Activated CD4-positive, alpha-beta T cell treated with anti-CD3 and anti-CD28 coated beads, Interleukin-2, amount 50 U/mL, for 48 hours (primary cell): ENCODE measurements at places on chromosomes 1 and 21.

DNA sequence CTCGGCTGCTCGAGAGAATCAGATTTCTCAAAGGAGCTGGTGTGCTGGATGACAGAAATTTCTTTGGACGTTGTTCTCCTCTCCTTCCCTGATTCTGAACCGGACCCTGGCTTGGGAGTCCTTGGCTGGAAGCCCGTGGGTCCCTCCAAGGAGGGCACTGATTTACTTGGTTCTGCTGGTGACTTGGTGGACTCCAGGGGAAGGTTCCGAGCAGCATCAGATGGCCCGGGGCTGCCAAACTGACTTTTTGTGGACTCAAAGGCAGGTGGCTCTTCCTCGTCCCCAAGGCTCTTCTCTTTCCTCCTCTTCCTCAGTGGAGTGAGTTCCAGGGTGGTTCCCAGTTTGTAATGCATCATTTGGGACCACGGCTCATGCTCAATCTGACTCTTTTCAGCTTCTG, 97.9 kb upstream of the EDN2 start:
- no peak for DNase-seq

GRCh38 chr21:24681456-24681855, 925.8 kb downstream of the MRPL39 start:
- no peak for DNase-seq

- DNase-seq = no peak
Observed at GRCh38 chr1:150366416-150367296, 2.7 kb downstream of the RPRD2 start.

DNA sequence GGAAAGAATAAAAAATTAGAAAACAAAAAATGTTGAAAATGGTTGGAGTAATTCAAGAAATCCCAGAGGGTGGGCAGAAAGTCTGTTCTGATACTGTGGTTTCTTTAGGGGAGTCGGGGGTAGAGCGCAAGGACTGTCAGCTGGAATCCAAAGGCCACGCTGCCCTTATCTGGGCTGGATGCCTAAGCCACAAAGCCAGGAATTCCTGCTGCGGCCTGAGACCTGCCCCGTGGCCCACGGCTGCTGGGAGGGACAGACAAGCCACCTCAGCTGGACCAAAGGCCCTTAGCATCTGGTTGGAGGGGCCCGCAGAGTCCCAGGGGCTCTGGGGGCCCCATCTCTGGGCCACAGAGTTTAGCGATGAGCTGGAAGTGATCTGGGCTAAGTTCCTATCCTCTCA, 60.2 kb downstream of the DMRTB1 start:
- no peak for DNase-seq

DNA sequence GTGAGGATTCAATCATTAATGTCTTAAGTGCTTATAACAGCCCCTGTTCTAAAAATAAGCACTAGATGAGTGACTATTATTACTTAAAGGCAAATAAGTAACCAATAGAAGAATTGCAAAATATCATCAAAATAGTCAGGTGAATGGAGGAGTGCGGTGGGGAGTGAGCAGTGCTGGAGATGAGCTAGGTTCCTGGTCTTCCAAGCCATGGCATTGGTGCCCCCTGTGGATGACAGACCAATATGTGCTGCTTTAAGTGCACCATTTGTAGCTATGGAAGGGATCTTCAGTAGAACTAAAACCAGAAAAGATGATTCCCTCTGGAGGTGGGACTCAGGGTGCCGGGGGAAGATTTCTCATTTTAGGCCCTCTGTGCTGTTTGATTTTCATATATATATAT, 46.1 kb upstream of the SLC30A1 start:
- DNase-seq = peak; percentile 6

- DNase-seq = no peak
Observed at GRCh38 chr1:12407050-12407961, 177.5 kb downstream of the VPS13D start.

- peak; percentile 64 for DNase-seq
Observed at GRCh38 chr1:234881893-234882771, 246.5 kb downstream of the TOMM20 start.

DNA sequence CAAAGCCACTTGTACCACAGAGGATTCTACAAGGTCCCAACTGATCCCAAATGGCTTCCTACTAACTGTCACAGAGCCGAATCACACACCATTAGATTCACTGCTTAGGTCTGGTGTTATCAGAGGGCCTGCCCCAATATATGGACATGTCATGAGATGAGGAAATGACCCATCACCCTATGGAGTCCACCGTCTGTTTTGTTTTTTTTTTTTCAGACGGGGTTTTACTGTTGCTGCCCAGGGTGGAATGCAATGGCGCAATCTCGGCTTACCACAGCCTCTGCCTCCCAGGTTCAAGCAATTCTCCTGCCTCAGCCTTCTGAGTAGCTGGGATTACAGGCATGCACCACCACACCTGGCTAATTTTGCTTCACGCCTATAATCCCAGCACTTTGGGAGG, 83.8 kb upstream of the ETS2 start:
- DNase-seq = no peak

DNA sequence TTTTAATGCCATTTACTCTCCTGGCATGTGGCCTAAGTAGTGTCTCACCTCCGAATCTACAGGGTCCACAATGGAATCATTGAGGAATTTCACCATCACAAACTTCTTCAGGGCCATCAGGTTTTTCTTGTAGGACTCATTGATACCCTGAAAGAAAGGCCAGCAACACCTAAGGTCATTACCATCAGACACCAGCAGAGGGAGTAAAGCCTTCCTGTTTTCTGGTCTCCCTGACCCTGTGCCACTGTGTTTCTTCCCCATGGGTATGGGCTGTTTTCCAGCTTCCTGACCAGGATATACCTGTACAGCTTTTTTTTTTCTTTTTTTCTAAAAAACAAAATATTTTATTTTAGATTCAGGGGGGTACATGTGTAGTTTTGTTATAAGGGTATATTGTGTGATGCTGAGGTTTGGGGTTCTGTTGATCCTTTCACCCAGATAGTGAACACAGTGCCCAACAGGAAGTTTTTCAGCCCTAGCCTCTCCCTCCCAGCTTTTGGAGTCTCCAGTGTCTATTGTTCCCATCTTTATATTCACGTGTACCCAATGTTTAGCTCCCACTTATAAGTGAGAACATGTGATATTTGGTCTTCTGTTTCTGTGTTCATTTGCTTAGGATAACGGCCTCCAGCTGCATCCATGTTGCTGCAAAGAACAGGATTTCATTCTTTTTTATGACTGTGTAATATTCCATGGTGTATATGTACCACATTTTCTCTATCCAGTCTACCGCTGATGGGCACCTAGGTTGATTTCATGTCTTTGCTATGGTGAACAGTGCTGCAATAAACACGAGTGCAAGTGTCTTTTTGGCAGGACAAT, 18.3 kb downstream of the PPT1 start:
- DNase-seq = peak; percentile 32

- no peak for DNase-seq
Observed at GRCh38 chr1:85148524-85149250, 52.1 kb downstream of the SYDE2 start.

DNA sequence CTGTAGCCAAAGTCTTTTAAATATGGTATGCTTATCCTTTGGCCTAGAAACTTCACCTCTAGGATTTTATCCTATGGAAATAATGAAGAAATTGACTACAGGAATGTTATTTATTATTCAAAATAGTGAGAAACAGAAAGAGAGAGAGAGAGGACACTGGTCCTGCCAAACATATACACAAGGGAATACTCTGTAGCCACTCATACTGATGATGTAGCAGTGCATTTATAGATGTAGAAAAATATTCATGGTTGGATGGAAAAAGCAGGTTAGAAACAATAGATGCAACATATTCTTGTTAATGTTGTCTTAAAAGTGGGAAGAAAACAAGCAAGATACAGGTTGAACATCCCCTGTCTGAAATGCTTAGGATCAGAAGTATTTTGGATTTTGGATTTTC, 22.2 kb upstream of the EPHB2 start:
- no peak for DNase-seq

DNA sequence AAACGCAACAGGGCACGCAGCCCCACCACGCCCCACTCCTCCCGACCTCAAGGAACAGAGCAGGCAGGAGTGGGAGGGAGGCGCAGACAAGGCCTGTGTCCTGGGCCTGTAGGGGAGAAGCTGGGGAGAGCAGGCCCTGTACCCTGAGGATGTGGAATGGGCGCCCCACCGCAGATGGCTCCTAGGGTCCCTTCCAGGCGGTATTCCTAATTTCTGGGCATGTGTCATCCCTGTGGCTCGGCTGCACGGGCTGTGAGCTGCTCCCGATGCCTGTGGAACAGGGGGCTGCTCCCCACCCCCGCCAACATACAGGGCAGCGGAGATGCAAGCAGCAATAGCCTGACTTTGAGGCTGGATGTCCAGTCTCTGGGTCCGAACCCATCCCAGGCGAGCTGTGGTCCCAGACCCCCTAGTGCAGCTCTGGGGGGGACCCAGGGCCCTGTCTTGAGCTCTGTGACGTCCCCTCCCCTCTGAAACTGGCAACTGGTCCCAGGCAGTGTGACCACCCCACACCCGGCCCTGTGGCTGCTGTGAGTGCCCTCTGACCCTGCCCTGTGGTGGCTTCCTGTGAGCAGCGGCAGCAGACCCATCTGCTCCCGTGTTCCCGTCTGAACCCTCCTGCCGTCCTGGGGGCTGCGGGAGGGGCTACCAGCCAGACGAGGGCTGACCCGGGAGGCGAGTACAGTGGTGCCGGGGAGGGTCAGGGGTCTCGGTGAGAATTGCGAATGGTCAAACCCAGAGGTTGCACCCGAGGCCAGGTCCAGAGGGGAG, 13.9 kb upstream of the COL6A2 start:
- DNase-seq = no peak

DNA sequence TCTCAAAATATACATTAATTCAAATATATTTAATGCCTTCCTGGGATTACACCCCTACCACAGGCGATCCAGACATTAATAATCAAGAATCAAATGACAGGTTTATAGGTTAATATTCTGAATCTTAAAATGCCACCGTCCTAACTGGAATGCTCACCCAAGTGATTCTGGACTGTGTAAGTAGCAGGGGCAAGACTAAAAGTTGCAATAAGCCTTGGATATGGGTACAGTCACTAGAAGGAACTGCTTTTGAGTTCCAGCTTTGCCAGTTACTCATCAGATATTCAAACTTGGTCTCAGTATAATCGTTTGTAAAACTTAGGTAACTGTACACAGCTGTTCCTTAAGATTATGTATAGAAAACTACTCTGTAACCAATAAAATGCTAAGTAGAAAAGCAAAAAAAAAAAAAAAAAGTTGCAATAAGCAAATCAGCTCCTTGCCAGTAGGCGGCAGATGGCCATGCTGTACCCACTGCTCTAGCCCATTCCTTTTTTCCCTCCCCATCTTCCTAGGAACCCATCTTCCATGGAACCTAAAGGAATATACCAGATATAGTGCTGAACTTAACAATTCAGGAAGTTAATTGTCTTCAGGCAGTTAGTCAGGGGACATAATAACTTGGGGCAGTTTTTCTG, 10.5 kb downstream of the RO60 start:
- DNase-seq = no peak

- peak; percentile 47 for DNase-seq
Observed at GRCh38 chr1:116765962-116766361, 11.7 kb downstream of the CD2 start.
